ENCODE measurements at places on chromosomes 12 and 14. TPM values are rescaled to one million over a fixed set of nuclear protein-coding genes. Genes with fewer than 3 reads are reported as not detected.

- DNase-seq, result no peak
Observed at GRCh38 chr12:52691076-52691840, 11.1 kb upstream of the KRT1 start.

DNA sequence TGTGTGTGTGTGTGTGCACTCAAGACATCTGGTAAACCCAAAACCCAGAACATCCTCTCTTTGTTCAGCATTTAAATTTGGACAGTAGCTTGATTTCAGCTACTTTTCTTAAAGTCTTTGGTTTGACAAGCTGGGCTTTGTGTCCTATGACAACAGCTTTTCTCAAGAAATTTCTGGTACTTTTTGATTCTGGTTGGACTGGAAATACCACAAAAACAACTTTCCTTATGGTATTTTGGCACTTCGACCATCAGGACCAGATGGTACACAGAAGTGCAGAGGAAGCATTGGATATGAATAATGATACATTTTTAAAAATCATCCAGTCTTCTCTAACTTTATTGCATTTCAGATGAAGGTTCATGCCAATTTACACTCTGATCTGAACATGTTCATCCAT, 286.6 kb upstream of the FLRT2 start:
- DNase-seq, result no peak

DNA sequence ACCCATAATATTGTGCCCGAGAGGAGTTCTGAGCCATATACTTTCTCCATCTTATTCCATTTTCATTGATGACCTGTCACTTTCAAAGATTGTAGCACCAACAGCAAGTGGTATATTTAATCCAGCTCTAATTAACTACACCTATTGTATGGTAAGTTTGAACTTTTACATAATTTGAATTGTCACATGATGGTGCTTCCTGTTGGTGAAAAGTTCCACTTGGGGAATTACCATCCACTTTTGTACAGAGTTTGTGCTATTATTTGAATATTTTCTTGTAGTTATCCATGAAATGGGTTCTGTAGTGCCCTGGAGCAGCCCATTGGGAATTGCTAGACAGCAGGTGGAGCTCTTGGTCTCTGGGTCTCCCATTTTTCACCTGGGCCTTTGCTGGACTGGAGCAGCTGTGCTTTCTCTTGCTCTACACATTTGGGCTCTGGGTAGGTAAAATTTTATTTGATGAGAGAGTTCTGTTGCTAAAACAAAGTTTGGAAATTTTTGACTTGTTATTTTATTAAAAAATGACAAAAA, 3.0 kb downstream of the SMCO3 start:
- no peak for DNase-seq

- DNase-seq, result no peak
Observed at GRCh38 chr12:50104417-50105366, 884 bp downstream of the GPD1 start.

DNA sequence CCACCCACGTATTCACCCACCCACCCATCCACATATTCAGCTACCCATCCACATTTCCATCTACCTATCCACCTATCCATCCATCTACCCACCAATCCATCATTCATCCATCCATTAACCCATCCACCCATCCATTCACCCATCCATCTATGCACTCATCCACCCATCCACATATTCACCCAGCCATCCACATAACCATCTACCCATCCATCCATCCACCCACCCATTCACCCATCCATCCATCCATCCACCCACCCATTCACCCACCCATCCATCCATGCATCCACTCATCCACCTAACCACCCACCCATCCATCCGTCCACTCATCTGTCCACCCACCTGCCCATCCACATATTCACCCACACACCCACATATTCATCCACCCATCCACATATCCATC, 70.5 kb downstream of the LGMN start:
- peak; percentile 10 for DNase-seq

DNA sequence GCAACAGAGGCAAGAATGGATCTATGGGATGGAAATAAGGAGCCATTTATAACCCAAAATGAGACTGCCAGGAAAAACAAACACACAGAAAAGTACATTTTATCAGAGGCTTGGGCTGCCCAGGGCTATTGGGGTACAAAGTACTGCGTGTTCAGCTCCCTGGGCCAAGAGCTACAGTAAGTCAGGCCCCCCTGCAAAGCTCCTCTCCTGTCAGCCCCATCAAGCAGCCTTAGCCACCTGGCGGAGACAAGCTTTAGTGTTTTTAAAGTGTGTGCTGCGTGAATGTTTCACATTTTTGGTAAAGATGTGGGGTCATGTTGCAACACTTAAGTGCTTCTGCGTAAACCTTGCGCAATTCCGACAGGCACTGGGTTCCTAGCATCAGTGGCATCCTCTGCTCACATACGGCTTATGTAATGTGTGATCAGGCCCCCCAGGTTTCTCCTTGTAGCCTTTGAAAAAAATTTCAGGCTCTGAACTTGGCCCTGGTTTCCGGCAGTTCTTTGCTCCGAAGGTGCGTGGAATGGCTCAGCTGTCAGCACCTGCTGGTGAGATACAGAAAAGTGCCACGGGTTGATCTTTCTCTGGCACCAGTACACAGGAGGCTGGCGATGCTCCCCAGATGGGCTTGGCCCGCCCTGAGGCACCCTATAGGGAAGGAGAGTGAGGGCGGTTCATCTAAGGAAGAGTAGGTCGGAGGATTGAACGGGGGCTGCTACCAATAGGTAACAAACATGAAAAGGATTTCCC, 198.7 kb upstream of the EEA1 start:
- peak; percentile 78 for DNase-seq

- no peak for DNase-seq
Observed at GRCh38 chr12:59624732-59625460, 29.1 kb downstream of the SLC16A7 start.

GRCh38 chr12:105374303-105374702, 43.8 kb downstream of the C12orf75 start:
- DNase-seq, result no peak

- no peak for DNase-seq
Observed at GRCh38 chr12:127107744-127108143, 1159.2 kb upstream of the TMEM132C start.

DNA sequence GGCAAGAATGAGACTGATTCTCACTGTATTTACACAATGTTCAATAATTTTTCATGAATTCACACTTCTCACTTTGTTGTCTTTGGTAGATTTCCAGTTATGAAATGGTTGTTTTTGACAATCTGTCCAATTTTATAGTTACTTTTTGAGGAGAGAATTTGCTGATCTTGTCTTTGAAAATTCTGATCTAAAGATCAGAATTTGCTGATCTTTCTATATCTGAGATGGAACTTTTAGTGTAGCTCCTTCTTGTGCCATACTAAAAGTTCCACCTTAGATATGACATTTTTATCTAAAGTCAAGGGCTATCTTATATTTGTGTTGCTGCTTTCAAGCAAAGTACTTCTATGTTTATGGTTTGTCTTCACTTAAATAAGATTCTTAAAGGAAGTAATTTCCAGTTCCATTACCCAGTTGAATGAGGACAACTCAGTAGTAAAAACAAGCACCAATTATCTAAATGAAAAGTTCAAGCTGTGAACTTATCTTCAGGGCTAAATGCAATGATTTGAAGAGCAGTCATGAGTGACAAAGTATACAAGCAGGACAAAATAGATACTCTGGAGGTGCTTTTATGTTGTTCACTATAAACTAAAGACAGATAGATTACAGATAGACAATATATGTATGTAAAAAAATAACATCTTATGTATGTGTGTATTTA, 76.4 kb upstream of the FOXG1 start:
- no peak for DNase-seq

DNA sequence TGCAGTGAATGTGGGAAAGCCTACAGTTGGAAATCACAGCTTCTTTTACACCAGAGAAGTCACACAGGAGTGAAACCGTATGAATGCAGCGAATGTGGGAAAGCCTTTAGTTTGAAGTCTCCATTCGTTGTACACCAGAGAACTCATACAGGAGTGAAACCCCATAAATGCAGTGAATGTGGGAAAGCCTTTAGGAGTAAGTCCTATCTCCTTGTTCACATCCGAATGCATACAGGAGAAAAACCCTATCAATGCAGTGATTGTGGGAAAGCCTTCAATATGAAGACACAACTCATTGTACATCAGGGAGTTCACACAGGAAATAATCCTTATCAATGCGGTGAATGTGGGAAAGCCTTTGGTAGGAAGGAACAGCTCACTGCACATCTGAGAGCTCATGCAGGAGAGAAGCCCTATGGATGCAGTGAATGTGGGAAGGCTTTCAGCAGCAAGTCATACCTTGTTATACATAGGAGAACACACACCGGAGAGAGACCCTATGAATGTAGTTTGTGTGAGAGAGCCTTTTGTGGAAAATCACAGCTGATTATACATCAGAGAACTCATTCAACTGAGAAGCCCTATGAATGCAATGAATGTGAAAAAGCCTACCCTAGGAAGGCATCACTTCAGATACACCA, 24.6 kb downstream of the ZNF26 start:
- no peak for DNase-seq

GRCh38 chr12:39395866-39396265, 47.1 kb downstream of the KIF21A start:
- DNase-seq, result no peak

DNA sequence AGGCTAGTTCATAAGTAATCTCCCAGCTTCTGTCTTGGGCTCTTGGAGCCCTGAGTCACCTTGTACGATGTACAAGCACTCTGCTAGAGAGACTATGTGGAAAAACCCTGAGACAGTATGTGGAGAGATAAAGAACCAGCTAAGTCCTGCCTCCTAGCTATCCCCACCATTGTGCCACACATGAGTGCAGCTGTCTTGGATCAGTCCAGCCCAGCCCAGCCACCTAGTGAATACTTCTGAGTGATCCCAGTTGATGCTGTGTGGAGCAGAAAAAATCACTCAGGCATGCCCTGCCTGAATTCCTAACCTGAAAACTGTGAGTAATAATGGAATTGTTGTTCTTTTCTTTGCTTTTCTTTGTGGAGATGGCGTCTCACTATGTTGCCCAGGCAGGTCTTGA, 5.1 kb upstream of the SERPINA6 start:
- no peak for DNase-seq

- DNase-seq, result no peak
Observed at GRCh38 chr12:98062464-98063245, 452.7 kb upstream of the TMPO start.

DNA sequence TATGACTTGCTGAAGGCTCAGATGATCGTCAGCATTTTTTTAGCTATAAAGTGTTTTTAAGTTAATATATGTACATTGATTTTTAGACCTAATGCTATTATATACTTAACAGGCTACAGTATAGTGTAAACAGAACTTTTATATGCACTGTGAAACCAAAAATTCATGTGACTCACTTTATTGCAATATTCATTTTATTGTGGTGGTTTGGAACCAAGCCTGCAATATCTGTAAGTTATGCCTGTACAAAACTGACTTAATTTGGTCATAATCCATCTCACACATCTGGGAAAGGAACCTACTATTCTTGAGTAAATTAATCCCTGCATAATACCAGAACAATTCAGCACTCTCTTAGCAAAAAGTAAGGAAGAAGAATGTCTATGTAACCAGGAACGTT, 390.7 kb downstream of the SYT1 start:
- DNase-seq, result no peak

DNA sequence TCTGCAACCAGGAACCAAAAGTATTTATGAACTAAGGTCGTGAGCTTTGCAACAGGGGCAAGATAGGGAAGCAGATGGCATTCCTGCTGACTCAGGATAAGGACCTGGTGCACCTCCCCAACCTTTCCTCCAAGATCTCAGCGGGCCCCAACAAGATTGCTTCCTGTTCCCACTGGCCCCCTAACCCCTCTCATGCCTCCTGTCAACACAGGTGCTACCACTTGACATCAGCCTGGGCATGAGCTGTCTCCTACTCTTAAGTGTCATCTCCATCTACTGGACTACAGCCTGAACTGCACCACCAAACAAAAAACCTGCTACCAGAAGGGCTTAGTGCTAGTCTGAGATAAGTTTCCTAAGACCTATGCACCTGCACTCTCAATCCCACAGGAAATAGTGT, 32.7 kb downstream of the MED6 start:
- DNase-seq, result no peak

DNA sequence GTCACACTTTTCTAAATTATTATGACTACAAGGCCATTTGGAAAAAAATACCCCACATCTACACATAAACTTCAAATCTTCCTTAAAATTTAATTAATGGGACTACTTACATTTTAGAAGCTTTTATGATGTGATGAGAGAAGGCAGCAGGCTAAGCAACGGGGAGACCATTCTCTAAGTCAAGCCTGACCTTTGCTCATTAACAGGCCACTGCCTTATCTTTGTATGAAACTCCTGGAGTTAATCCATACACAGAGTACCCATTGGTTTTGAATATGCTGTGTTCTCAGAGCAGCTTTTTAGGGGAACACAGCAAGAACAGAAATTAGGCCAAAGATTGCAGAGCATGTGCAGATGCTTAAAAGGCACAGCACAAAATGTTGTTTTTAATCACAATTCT, 35.5 kb upstream of the LRIG3 start:
- DNase-seq, result no peak

Gene RHEBL1
- 1.1 TPM for total RNA-seq

Gene RERG
- 77.3 TPM for total RNA-seq

Gene KRT5
- 0.87 TPM for total RNA-seq

Gene CRACR2A
- total RNA-seq, result 3.5 TPM

Gene NID2
- total RNA-seq, result 22.1 TPM

Data from aorta (tissue), 5 donors.